CD4-positive, alpha-beta T cell treated with Interferon gamma for 1 hour (primary cell): ENCODE measurements at places on chromosomes 2 and 18.
A peak's percentile ranks its signal among the peaks of the same experiment; 100 is the strongest.

GRCh38 chr2:25098056-25098455 is 56.2 kb downstream of the EFR3B start:
- DNase-seq: no peak

DNA sequence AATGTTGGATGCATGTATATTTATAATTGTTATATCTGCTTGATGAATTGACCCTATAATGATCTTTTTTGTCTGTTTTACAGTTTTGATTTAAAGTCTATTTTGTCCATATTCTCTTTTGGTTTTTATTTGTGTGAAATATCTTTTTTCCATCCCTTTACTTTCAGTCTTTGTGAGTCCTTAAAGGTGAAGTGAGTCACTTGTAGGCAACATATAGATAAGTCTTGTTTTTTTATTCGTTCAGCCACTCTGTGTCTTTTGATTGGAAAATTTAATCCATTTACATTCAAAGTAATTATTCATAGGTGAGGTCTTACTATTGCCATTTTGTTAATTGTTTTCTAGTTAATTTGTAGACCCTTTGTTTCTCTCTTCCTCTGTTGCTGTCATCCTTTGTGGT is 62.5 kb downstream of the NUP35 start:
- no peak for DNase-seq

GRCh38 chr2:105553538-105554196 is 154.8 kb upstream of the FHL2 start:
- no peak for DNase-seq

DNA sequence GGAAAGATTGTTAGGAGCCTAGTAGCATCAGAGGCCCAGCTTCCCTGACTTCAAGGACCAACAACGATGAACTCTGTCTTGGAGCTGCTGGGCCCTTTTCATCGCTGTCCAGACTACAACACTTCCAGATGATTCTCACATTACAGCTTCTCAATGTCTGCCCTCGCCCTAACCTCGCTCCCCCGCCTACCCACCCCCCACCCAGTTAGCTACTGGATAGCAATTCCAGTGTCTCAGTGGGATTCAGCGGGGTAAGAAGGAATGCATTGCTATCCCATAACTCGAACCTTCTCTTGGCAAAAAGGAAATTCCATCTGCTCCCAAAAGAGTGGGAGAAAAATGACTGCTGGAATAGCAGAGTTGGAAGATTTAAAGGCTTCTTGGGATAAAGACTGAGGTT is 65.0 kb downstream of the RPL37A start:
- no peak for DNase-seq

- DNase-seq: no peak
Observed at GRCh38 chr2:120685066-120685973, 50.3 kb upstream of the GLI2 start.

DNA sequence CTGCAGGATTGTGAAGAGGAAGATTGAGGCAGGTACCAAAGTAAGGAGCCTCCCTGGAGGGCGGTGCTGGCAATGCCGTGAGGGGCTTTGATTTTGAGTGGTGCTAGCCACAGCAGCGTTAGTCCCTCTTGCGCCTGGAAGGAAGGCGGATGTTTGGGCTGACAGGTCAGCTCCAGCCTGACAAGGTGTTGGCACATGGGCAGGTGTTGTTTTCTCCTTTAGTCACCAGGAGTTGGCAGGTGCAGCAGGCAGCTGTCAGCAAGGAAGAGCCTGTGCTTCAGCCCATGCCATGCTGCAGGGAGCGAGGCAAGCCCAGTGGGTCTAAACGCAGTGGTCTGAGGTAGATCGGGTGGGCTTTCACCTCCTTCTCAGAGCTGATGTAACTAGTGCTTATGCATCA is 8.5 kb downstream of the SEC11C start:
- no peak for DNase-seq

DNA sequence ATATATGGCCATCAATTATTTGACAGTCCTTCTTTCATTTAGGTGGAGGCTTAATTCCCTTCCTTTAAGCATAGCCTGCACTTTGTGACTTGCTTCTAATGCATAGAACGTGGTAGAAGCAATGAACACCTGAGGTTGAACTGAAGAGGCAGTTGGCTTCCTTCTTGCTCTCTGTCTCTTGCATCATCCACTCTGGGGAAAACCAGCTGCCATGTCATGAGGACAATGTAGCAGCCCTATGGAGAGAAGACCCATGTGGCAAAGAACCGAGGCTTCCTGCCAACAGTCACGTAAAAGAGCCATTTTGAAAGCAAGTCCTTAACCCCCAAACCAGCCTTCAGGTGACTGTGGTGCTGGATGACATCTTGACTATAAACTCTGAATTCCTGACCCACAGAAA is 46.8 kb downstream of the ATOH8 start:
- DNase-seq: no peak

- DNase-seq: no peak
Observed at GRCh38 chr18:48934723-48935432, 15.9 kb downstream of the SMAD7 start.

GRCh38 chr2:83234246-83234645 is 1224.8 kb downstream of the SUCLG1 start:
- DNase-seq: no peak

- DNase-seq: no peak
Observed at GRCh38 chr2:134379293-134379692, 125.4 kb downstream of the MGAT5 start.

DNA sequence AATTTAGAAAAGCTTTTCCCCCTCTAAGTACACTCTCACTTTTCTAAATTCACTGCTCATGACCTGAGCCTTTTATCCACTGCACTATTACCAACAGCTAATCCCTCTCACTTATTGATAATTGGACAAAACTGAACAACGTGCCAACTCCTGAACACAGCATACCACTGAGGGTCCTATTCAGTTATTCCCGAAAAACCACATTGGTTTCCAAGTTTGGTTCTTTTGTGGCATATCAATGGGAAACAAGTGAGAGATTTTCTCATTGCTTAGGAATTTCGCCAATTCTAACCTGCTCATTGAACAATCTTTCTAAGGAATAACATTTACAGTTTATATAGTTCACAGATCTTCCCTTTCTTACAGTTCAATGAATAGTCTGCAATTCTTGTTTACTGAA is 977.4 kb downstream of the TMEM182 start:
- DNase-seq: no peak

- no peak for DNase-seq
Observed at GRCh38 chr2:10838734-10839133, 26.1 kb upstream of the PDIA6 start.

DNA sequence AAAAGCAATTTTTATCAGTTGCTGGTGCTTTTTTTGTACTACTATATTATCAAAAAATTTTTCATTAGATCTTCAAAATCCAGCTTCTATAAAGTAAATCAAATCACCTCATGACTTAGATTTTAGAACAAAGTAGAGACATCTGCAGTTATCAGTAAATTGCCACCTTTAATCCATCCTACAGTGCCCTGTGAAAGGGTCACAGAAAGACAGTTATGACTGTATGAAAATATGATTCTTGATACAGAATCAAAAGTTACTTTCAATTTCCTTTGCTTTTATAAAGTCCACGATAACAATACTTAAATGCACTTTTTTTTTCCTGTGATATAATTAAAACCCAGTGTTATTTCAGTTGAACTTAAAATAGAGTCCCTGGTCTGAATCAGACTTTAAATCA is 61.4 kb downstream of the PRPF40A start:
- DNase-seq: no peak

GRCh38 chr18:3985664-3986063 is 469.4 kb downstream of the DLGAP1 start:
- DNase-seq: no peak

DNA sequence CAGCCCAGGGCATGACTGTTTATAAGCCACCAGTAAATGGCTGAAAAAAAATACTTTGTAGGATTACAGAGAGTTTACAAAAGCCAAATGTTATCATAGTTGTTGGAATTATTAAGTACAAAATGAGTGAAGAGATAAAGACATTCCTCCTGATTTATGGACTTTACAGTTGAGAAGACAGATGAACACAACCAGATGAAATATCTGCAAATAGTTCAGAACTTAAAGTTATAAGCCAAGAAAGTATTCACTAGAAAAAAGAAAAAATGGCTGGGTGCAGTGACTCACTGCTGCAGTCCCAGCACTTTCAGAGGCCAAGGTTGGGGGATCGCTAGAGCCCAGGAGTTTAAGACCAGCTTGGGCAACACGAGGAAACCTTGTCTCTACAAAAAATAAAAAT is 11.2 kb downstream of the PMAIP1 start:
- DNase-seq: no peak

- no peak for DNase-seq
Observed at GRCh38 chr2:51579412-51579811, 547.5 kb upstream of the NRXN1 start.

GRCh38 chr2:70141212-70141901 is 49.5 kb downstream of the C2orf42 start:
- peak; percentile 84 for DNase-seq

GRCh38 chr2:69298261-69298660 is 88.8 kb downstream of the GFPT1 start:
- no peak for DNase-seq

- DNase-seq: no peak
Observed at GRCh38 chr2:228602288-228602687, 420.8 kb upstream of the SPHKAP start.

DNA sequence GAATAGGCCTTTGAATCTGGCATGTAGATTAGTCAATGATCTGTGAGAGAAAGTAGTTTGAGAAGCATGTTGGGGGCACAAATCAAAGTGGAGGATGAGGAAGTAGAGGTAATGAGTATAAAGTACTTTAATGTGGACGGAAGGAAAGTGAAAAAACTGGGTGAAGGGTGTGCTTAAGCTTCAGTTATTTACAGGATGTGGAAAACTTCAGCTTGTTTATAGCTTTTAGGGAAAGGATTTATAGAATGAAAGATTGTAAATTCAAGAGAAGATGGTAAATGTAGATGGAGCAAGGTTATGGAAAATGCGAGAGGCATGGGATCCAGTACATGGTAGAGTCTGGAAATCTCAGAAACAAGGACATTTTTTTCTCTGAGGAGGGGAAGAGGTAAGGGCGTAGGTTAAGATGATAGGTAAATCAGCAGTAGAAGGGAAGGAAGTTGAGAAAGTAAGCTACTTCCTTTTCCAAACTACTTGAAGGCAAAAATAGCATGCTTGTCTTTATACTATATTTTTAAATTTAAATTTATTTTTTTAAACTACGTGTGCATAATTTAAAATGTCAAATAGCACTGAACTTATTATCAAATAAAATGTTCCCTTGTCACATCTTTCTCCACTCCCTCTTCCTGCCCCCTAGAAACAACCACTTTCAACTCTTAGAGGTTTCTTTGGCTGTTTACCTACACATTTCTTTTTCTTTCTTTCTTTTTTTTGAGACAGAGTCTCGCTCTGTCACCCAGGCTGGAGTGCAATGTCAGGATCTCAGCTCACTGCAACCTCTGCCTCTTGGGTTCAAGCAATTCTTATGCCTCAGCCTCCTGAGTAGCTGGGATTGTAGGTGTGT is 8.5 kb downstream of the FAM117B start:
- no peak for DNase-seq

DNA sequence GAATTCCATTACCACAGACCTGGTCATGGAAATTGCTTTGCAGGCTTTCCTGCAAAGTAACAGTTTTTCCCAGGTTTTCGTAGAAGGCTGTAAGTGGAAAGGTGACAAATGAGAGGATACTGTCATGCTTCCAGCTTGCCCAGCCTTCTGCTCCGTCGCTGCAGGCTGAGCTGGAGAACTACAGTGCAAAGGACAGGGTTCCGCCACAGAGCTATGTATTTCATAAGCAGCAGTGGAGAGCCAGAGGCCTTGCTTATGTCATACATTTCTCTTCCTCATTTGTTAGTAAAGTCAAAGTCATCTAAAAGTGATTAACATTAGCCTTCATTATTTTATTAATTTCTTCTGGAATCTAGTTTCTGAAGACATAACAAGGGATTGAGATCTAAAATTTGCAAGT is 72.9 kb upstream of the RBM44 start:
- peak; percentile 43 for DNase-seq

GRCh38 chr2:68837861-68838341 is 33.3 kb downstream of the BMP10 start:
- no peak for DNase-seq

DNA sequence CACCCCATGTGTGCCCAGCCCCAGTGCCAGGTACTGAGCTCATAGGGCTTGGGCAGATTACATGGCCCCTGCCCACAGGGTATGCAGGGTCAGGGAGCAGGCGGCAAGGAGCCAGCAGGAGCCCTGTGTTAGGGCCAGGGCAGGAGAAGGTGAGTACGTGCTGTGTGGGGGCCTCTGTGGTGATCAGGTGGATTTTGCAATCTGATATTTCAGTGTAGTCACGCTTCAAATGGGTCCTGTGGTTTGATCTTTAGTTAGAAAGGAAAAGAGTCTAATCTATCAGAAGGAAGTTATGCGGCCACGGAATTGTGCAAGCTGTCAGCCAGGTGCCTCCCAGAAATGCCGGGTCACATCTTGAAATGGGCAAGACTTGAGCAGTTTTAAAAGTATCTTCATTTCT is 13.9 kb downstream of the UBE2F start:
- DNase-seq: no peak

GRCh38 chr2:124121760-124122275 is 96.7 kb downstream of the CNTNAP5 start:
- DNase-seq: no peak

DNA sequence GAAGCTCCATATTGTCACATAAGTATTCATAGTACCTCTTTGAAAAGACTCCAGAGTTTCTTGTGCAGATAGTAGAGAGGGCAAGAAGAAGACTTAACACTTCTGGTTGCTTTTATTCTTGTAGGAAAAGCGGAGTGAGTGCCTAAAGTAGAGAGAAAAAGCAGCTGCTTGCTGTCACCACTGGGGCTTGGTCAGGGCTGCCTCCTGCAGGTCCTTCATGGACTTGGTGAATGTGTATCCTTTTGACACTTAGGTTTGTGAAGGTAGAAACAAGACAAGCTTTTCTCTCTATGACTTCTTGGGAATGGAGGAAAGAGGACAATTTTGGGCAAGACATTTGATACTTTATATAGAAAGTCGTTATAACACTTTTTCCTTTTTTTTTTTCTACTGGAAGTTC is 312.8 kb upstream of the FANCL start:
- no peak for DNase-seq

DNA sequence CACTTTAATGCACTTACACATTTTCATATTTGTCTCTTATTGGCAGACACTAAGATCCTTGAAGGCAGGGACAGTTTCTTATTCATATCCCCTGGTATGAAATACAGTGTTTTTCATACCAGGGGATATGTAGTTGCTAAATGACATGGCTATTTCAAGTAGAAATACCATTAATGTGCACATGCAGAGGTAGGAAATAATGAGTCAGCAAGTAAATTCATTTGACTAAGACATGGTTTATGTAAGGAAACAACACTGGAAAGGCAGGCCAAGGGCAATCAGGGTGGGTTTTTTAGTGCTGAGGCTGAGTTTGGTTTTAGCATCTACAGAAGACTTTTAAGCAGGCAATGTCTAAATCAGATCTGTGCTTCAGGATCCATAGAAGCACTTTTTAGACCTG is 155.9 kb downstream of the WDPCP start:
- DNase-seq: no peak

GRCh38 chr2:46800625-46801349 is 114.8 kb downstream of the MCFD2 start:
- DNase-seq: no peak

- DNase-seq: no peak
Observed at GRCh38 chr2:45925636-45926366, 274.3 kb downstream of the PRKCE start.
